T-helper 17 cell (primary cell): ENCODE measurements at places on chromosomes 3 and 15. TPM values are rescaled to one million over a fixed set of nuclear protein-coding genes. Genes with fewer than 3 reads are reported as not detected.

TNFAIP8L3 gene
- not detected for total RNA-seq

H1-8 gene
- not detected for total RNA-seq

CHL1 gene
- 0.97 TPM for total RNA-seq

ACVR2B gene
- total RNA-seq, result 6.6 TPM

ILDR1 gene
- 0.32 TPM for total RNA-seq

ZNF620 gene
- total RNA-seq, result 0.94 TPM

PAQR9 gene
- not detected for total RNA-seq

SLC28A2 gene
- not detected for total RNA-seq

ACSBG1 gene
- total RNA-seq, result 1.1 TPM

MCCC1 gene
- total RNA-seq, result 17.6 TPM

PLSCR2 gene
- not detected for total RNA-seq

CCR5 gene
- 3.2 TPM for total RNA-seq

HIGD2B gene
- total RNA-seq, result 0.50 TPM
